ENCODE measurements at places on chromosomes 11 and 22. TPM values are rescaled to one million over a fixed set of nuclear protein-coding genes. Genes with fewer than 3 reads are reported as not detected.

OR5B21 gene
- not detected for total RNA-seq

KDM4E gene
- not detected for total RNA-seq

GRCh38 chr11:31795706-31796498, 15.2 kb downstream of the PAX6 start:
- DNase-seq, result no peak

DNA sequence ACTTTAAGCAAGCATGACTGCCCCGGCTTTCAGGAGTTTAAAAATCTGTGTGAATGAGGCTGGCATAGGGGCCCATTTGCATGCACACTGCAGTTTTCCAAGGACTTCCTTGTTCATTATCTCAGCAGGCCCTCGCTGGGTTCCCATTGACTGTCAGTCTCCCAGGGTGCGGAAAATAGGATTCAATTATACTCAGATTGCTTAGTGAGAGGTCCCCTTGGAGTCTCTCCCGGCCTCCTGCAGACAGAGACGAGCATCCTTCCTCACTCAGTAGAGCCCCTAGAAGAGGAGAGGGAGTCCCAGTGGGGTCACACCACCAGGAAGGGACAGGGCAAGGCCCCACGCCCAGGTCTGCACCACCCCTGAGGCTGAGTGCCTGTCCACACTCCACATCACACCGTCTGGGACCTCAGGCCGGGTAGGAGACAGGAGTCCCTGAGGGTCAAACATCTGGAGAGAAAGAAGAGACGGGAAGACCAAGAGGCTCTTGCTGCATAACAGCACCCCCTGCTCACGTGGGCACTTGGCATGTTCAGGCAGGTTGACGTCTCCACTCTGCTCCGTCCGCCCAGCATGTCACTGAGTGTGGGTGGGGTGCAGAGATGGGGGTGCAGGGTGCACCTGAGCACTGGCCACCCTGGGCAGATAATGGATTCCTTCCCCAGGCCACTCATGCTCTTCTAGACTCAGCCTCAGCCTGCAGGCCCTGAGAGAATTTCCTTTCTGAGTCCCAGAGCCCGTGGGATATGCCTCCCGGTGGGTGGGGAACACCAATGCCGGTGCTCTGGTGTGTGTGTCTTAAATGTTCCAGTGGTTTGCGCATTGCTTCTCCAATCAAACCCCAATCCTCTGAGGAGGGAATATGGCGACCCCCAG, 58.8 kb downstream of the MCM5 start:
- no peak for DNase-seq

DNA sequence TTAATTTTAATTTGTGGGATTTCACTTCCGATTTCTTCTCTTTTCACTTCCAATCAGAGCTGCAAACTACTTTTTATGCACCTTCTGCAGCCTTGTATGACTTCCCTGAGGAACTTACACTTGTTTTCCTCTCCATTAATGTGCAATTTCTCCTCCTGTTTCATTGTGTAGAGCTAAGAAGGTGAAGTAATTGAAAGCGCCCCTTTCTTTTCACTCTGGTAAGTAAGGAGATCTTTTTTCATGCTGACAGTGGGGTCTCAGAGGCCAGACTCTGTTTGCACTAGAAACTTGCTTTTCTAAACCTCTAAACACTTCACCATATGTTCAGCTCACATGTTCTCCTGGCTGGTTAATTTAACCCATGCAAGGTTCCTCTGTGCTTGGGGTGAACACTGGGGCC, 117.0 kb downstream of the FANCF start:
- DNase-seq, result no peak

- DNase-seq, result no peak
Measured at GRCh38 chr11:64489831-64490441, 101.1 kb upstream of the SLC22A12 start.

- DNase-seq, result no peak
Measured at GRCh38 chr11:14424096-14424495, 65.1 kb upstream of the RRAS2 start.

DNA sequence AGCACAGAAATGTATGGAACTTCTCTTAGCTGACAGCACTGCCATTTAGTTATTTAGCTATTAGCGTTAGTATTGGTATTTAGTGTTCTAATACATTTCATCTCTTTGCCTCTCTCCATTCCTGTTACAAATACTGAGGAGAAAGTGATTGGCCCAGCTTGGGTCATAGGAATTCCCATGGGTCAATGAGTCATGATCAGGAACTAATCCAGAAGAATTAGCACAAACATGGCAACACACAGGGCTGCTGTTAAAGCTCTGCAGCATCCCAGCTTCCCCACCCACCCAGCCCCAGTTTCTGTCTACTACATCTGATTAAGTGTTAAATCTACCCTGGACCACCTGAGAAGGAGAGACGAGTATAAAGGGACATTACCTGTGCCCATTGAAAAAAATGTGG, 36.1 kb downstream of the PDGFD start:
- DNase-seq, result no peak

- no peak for DNase-seq
Measured at GRCh38 chr11:56932572-56933220, 56.0 kb upstream of the OR5AK2 start.

DNA sequence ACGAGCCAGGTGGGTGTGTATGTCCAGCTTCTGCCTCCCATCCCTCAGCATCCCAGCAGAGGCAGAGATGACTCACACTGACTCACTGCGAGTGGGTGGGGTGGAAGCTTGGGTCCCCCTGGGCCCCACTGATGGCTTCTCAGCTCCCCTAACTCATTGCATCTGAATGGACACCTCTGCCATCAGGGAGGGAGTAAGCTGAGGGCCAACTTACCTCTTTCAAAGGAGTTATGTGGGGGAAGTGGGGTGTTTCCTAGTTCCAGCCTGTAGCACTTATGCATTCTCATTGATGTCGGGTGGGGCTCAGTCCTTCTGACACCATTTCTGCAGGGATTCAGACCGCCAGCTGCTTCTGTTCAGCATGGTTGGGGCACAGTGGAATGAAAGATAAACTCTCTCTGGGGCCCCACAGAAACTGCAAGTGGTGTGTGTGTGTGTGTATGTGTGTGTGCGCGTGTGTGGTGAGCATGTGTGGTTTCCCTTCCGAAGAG, 1425.8 kb downstream of the TBC1D22A start:
- DNase-seq, result peak; percentile 53

DNA sequence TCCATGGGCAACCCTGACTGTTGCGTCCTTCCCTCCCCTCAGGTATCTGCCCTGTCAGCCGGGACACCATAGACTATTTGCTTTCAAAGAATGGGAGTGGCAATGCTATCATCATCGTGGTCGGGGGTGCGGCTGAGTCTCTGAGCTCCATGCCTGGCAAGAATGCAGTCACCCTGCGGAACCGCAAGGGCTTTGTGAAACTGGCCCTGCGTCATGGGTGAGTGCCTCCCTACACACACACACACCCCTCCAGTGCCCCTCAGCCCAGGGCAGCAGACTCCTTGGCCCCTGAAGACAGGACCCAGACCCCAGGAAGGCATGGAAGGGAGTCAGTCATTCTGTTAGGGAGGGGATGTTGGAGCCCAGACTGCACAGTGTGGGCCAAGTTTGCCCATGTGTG, 17.9 kb upstream of the UVRAG start:
- no peak for DNase-seq

- DNase-seq, result no peak
Measured at GRCh38 chr11:105144887-105145286, 5.3 kb upstream of the CARD18 start.

GRCh38 chr11:121464352-121464946, 11.7 kb upstream of the SORL1-AS1 start:
- DNase-seq, result no peak

DNA sequence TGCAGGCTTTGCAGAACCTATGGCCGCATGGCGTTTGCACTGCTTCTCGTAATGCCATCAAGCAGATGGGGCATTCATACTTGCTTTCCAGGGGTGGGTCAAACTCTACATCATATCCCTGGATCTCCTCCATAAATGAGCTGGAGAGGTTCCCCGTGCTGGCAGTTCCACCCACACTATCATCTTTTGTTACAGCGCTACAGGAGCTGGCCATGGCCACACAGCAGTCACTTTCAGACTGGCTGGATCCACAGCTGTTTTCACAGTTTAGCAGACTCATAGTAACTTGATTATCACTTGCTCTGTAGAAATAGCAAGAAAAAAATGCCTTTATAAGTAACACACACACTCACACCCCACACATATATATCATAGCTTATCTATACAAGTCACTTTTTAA, 8.8 kb downstream of the TRAF6 start:
- no peak for DNase-seq
